NCI-H510A (cell line): ENCODE measurements at places on chromosomes 3 and 15.

- DNase-seq = no peak
Observed at GRCh38 chr3:51075221-51075775, 309.8 kb upstream of the MANF start.

- no peak for DNase-seq
Observed at GRCh38 chr3:72178463-72179106, 393.6 kb upstream of the PROK2 start.

GRCh38 chr3:189490337-189490736 lies 140.9 kb upstream of the TP63 start:
- DNase-seq = no peak

DNA sequence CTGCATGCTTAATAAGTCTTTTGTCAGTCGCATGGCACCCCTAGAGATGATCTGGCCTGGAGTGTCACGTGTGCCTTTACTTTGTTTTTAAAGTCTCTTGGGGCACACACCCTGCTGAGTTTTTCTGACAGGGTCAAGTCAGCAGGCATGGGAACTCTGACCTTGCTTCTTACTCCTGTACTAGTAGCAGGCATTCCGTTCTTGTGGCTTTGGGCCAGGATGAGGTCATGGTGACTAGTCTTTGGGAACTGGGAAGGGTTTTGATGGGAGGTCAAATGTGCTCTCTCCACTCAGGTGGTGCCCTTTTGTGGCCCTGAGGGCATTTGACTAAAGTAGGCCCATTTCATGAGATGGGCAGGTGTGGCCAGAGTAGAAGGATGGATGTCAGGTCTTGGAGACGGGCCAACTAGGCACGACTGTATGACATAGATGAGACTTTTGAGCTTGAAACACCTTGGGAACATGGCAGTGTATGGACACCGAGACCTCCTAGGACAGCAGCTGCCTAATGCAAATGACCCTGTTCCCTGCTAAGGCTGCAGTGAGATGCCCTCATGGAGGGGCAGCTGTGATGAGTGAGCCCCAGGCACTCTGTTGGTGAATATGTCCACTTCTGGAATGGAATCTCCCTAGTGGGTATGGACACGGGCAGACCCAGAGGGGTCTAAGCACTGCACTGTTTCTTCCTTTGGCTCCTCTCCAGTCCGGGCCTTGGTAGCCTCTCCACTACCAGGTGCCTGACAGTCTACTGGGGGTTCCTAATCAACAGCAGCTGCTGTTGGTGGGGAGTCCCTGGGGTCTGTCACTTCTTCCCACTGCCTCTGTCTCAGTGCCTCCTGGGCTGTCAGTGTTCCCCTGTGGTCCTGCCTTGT lies 16.4 kb downstream of the SRPRB start:
- DNase-seq = no peak

DNA sequence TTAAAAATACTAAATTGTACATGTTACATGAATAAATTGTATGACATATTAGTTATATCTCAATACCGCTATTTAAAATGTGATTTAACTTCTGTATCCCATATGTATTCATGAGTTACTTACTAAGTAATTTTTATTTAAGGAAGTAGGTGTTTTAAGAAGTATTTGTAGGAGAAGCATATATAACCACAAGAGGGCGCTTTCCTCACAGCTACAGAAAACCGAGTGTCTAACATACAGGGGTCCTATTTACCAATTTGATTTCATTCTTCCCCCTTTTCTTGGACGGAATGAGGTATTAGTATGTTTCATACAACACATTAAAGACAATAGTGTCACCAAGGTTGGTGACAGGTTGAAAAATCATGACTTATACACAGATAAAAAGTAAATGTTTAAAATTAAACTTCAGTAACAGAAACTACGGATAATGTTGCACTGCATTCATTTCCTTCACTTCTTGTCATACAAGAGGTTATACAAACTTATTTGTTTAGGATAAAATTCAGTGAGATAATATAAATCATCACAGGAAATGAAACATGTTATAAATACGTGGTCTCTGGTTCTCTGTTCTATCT lies 253.6 kb downstream of the MAGI1 start:
- DNase-seq = no peak

- DNase-seq = no peak
Observed at GRCh38 chr3:117873249-117873600, 1161.4 kb downstream of the IGSF11 start.

DNA sequence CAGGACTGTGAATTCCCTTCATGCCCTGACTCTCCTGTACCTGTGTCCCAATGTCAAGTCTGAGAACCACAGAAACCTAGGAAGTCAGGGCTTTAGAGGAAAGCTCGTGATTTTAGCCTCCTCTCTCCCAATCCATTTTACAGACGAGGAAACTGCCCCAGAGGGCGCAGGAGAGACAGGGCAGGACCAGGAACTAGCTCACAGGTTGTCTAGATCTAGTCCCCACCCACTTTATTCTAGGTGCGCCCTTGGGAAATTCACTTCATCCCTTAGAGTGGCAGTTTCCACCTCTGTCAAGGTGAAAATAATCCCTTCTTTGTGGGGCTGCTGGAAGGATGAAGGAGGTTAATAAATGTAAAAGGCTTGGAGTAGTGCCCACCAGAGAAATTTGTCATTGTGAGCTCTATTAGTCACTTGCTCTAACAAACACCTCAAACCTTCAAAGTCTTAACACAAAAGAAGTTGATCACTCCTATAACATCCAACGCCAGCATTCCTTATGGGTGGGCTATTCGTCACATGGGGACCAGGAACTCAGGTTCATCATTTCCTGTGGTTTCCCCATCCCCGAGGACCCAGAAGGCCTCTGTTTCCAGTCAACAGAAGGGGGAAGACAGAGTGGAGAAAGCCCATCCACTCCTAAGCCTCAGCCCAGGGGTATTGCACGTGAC lies 282.3 kb downstream of the XXYLT1 start:
- no peak for DNase-seq

DNA sequence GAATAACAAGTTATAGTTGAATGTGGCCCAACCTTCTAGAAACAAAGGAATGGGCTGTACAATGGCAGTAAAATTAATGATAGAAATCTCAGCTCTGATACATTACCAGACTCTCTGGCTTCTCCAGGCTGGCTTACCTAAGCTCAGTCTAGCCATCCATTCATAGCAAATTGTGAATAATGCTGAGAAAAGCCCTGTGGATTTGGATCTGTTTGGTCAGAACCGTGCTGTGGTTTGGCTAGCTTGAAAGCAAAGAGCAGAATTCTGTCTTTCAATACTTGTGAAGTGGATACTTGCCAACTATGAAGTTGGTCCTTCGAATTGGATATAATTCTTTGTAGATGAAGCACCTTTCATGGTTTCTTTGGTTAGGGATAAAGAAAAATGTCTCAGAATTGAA lies 199.1 kb downstream of the EPHA3 start:
- no peak for DNase-seq

DNA sequence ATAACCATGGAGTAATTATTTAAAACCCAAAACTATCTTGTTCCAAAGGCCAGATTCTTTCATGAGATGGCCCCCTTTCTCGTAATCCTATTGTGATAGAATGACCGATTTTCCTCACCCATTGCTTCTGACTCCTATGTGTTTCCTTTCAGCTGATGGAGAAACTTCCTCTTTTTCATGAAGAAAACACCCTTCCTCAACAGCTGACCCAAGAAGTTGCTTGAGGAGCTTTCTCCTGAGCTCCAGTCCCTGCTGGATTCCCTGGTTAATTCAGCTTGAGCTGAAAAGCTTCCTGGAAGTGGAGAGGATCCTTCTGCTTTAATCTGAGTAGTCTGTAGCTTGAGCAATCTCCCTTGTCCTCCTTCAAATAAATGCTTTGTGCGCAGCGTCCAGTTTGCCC lies 75.0 kb downstream of the BFSP2 start:
- DNase-seq = no peak

DNA sequence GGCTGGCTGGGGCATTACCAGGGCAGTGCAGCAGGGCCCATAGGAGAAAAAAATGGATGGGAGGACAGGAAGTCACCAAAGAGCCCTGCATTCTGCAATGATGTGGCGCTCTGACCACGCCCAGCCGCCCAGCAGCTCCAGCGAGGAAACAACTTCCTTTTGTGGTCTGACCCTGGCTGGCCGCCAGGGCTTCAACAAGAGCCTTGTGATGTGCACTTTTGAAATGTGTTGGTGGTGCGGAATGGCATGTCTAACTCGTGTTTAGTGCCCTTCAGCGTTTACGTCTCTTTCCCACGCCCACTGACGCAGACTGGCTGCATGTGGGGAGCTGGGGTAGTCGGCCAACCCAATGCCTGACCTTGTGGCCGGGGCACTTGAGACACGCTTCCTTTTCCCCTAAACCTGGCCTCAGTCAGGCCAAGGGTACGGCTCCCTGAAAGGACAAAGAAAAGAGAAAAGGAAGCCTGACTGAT lies 81.9 kb upstream of the CTNNB1 start:
- peak; percentile 82 for DNase-seq

DNA sequence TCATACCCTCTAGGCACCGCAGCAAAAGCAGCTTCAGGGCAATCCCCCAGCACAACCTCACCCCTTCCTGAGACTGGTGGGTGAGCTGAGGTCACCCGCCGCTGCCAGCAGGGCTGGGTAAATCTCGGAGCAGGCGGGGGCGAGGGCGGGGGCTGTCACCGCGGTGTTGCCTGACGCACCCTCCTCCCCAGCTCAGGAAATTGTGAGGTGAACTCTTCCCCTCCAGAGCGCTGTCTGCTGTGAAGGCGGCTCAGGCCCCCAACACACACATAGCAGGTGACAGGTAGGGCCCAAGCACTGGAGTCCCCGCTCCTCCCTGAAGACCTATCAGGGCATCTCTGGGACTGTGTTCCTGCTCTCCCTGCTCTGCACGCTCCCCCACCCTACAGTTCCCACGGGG lies 30.2 kb upstream of the FURIN start:
- no peak for DNase-seq

DNA sequence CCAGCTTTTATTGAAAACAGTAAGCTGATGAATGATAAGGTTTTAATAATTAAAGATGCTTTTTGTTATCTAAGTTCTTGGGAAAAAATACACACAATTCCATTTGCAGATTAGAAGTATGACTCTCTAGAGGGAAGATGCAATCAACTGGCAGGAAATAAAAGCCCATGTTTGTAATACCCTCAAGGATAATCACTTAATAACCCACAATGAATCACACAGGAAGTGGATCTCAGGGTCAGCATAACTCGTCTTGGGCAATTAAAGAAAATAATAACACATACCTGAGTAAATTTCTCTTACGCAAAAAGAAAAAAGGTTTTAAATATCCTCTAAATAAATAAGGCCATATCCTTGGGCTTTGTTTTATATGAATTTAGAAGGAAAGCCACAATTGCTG lies 9.4 kb upstream of the EID1 start:
- DNase-seq = no peak

DNA sequence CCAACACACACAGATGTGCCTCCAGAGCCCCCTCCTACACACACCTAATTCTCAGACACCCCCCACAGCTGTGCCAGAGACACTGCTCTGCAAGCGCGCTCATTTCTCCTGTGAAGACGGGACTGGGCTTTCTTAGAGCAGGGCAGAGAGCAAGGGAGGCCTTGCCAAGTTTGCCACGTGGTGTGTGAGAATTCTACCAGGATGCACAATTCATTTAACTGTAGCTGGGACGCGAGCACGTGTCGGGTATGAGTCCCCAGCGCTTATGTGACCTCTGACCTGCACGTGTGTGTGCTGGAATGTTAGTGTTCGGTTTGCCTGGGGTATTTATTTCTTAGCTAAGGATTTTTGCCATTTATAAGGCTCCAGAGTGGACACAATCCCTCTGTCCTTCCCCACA lies 37.0 kb downstream of the FEM1B start:
- DNase-seq = no peak
